ENCODE measurements at places on chromosomes 6 and 20.

- DNase-seq: no peak
These were observed 659 bp downstream of the TAF4 start for GRCh38 chr20:62064770-62065673.

GRCh38 chr20:3156811-3157619, 2.6 kb downstream of the FASTKD5 start:
- DNase-seq: no peak

- no peak for DNase-seq
These were observed 64.6 kb downstream of the UST start for GRCh38 chr6:148811459-148811858.

DNA sequence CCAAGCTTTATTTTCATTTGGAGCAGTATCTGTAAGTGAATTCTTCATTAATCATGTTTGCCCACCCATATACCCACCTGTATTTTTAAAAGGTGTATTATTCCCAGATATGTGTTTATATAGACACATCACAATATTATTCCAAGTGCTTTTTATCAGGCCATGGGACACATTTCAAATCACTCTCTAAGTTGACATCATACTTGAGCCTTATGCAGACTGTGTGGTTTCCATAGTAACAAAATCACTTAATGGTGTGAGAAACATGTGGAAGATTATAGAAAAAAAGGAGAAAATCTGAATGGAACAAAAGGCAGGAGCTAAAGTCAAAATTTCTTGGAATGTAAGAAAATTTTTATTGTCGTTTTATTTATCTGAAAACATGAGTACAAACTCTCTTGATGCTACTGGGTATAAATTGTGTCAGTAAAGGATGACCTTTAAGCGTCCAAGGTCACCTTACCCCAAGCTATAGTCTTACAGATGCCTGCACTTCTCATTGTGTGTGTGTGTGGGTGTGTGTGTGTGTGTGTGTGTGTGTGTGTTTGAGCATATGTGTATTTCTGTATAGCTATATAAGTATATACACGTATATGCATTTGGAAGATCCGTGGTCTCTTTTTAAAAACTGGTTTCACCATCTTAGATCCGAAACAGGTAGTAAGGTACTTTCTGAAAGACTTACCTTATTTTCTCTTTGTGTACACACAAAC, 79.8 kb upstream of the CCN6 start:
- DNase-seq: no peak

DNA sequence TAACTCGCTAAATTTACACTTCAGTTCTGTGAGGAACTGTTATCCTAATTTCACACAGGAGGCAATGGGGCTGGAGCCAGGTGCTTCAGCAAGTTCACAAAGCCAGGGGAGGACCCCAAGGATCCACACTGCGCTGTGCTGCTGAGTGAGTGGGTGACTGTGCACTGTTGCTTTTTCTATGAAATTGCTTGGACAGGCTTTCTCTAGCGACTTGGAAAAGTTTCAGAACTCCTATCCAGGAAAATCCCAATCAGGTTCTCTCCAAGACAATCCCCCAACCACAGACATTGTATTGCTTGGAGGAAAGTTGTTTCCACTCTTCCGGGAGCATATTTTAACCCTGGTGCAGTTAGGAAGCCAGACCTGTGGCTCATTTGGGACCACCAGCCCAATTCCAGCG, 175.9 kb upstream of the CST7 start:
- no peak for DNase-seq

DNA sequence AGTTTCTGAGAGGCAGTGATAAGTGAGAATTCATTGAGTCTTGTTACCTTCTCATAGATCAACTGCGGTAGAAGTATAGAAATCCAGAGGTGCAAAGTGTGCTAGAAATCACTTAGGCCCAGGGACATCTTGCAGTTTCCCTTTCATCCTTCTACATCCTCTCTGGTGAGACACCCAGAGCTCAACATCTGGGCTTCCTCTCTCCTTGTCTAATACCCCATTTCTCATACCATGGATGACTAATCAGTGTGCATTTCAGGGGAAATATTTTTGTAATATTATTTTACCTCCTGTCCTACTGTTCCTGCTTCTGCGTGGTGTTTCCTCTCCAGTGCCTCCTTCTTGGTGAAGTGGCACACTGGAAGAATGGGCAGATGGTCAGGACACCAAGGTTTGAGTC, 322.4 kb downstream of the TFAP2B start:
- no peak for DNase-seq

GRCh38 chr6:94099072-94099471, 679.7 kb upstream of the EPHA7 start:
- DNase-seq: no peak

GRCh38 chr6:54624779-54625178, 221.8 kb upstream of the FAM83B start:
- DNase-seq: no peak
